ENCODE measurements at places on chromosomes 1 and 21.

- DNase-seq = no peak
These were observed 42.5 kb downstream of the LRRC8D start for GRCh38 chr1:89863165-89863830.

GRCh38 chr1:78640462-78640861 is 9.2 kb upstream of the IFI44 start:
- DNase-seq = no peak

- DNase-seq = no peak
These were observed 75.6 kb downstream of the LMO4 start for GRCh38 chr1:87404296-87404695.

DNA sequence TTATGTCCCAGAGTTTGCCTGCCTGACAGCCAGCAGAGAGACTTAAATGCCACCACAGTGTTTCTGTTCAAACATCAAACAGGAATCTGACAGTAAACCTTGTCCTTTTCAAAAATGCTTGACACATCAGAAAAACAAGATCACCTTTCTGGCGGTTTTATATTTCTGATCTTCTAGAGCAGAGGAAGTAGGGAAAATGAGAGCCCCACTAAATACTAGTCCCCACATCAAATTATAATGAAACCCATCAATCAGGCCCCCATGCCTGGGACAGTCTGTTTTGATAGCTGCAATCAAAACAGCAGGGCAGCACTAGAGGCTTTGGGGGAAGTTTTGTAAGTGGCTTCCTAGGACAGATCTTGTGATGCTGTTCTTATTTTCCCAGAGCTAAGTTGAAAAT is 129.3 kb downstream of the CNIH3 start:
- no peak for DNase-seq

DNA sequence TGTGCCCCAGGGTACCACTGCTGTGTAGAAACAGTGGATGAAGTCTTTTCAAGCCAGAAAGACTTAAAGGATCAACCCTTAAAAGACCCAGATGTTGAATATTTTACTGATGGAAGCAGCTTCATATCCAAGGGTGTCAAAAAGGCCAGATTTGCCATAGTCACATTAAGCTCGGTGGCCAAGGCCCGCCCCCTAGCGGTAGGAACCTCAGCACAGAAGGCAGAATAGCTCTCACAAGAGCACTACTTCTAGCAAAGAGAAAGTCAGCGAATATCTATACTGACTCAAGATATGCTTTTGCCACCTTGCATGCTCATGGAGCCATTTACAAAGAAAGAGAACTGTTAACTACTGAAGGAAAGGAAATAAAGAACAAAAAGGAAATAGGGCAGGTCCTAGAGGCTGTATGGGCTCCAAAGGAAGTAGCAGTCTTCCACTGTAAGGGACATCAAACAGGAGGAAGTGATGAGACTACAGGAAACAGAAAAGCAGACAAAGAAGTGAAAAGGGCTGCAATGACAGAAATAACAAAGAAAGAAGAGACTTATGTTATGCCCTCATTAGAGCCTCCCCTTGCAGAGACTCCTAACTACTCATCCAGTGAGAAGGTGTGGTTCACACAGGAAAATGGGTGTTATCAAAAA is 90.5 kb downstream of the LIPI start:
- peak; percentile 30 for DNase-seq

GRCh38 chr1:97500760-97501159 is 420.1 kb downstream of the DPYD start:
- no peak for DNase-seq

- no peak for DNase-seq
These were observed 8.5 kb downstream of the SCYL3 start for GRCh38 chr1:169885207-169885606.

DNA sequence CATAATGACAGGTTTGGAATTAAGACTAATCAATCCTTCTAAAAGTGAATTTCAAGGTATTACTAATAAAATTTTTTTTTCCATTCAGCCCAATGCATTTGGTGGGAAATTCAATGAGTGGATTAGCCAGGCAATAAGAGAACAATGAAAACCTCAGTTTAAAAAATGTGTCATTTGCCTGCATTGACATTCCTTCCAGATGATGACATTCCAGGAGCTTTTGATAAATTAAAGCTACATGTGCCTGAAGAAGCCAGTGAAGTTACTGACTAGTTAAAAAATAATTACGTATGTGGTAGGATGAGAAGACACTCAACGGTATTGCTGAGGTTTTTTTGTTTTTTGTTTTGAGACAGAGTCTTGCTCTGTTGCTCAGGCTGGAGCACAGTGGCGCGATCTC is 37.9 kb upstream of the RC3H1 start:
- no peak for DNase-seq

DNA sequence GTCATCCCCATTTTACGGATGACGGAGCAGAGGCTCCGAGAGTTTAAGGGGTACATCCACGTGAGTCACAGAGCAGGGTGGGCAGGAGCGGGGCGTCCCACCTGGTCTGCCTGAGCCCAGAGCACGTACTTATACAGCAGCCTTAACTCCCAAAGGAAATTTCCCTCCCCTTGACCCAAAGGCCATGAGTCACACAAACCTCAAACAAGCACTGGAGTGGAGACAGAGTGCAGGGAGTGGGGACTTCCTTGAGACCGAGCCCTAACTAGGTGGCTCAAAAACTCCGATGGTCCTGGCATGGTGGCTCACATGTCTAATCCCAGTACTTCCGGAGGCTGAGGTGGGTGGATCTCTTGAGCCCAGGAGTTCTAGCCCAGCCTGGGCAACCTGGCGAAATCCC is 141.6 kb upstream of the KLHDC7A start:
- DNase-seq = no peak

DNA sequence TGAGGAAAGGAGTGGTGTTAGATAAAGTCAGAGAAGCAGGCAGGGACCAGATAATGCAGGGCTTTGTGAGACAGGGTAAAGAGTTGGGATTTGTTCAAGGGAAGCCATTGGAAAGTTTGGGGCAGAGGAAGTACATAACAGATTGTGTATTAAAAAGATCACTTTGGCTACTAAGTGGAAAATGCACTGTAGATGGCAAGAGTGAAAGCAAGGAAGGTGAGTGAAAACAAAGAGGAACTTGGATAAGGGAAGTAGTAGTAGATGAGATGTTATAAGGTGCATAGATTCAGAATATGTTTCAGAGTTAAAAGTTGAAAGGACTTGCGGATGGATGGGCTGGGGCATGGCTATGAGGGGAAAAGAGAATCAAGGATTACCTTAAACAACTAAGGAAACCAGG is 17.4 kb downstream of the MRPL39 start:
- no peak for DNase-seq

- DNase-seq = no peak
These were observed 810 bp downstream of the ZBTB37 start for GRCh38 chr1:173869021-173869359.

DNA sequence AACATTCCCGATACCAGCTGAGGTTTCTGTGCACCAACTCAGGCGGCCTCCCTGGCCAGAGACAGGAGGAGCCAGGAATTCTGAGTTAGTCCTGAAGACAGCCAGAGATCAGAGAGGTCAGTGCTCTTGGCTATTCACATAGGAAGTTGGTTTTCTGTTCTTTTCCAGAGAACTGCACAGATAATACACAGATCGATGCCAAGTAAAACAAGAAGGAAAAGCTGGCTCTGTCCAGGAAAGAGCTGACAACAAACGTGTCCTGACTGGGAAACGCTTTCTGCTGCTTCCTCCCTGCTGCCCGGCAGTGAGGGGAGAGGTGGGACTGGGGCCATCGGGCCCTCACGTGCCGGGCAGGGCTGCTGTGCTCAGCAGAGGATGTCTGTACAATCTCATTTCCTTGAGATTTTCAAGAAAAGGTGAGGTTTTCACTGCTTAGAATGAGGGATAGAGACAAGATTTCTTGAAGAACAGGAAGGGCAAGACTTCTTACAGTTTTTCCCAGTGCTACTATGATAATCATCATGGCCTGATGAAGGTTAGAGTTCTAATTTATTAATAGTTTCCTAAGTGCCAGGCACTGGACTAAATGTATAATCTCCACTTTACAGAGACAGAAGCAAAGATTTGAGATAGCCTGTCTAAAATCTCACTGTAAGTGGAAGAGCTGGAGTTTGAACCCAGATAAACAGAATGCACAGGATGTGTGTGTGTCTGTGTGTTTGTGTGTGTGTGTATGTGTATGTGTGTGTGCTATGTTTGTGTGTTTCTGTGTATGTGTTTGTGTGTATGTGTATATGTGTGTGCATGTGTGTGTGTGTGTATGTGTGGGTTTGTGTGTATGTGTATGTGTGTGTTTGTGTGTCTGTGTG is 211.0 kb upstream of the RAB4A start:
- no peak for DNase-seq

- no peak for DNase-seq
These were observed 88.1 kb downstream of the UCK2 start for GRCh38 chr1:165915480-165915879.

GRCh38 chr21:41653954-41654491 is 112.8 kb downstream of the RIPK4 start:
- no peak for DNase-seq

DNA sequence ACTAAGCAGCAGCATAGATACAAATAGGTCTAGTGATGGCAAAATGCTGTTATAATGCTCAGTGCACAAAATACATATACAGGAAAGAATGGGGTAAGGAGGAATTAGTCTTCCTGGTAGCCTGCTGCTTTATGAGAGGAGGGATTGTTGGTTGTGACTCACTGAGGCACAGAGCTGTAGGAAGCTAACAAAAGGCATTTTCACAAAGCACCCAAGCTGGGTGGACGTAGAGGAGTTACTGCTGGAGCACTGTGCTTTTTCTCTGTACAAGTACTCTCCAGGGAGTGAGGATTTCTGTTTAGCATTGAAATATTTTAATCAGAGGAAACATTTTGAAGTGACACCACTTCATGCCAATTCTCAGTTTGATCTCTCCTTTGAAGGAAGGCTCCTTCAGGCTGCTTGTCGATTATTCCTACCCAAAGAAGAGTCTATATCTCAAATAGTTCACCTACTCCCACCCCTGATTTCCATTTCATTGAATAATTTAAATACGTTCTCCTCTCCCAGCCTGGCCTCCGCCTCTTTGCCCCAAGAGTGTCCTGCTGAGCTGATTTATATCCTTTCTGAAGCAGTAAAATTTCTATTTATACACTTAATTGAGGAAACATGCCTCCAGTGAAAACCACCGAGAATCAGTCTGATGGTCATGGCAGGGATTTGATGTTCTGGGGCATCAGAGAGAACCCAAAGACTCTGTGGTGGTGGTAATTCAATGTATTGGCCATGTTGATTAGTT is 271.9 kb downstream of the HHAT start:
- DNase-seq = no peak

DNA sequence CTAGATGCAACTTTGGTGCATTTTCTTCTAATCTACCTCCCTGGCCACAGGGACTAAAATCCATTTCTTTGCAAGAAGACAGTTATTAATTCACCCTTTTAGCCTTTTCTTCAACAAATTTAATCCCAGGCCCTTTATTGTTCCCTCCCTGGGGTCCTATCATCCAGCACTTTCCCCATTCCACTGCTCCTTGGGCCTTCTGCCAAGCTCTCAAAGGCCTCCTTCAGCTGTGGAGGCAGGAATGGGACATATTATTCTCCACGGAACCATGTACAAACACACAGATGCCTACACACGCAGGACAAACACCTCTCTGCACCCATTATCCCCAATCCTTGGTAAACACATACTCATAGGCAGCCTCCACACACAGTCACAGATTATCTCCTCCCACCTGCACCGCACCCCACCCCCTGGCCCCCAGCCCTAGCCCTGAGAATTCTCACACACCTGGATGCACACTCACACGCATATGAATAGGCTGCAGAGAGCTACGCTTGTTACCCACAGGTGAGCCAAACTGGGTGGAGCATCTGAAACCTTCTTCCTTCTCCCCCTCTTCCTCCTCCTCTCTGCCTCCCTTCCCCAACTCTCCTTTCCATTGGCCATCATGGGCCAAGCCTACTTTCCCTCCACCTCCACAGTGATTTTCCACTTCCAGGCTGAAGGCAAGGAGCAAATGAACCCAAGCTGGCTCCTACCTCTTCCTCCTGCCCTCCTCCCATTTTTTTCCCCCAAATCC is 11.7 kb downstream of the TAGLN2 start:
- DNase-seq = no peak

DNA sequence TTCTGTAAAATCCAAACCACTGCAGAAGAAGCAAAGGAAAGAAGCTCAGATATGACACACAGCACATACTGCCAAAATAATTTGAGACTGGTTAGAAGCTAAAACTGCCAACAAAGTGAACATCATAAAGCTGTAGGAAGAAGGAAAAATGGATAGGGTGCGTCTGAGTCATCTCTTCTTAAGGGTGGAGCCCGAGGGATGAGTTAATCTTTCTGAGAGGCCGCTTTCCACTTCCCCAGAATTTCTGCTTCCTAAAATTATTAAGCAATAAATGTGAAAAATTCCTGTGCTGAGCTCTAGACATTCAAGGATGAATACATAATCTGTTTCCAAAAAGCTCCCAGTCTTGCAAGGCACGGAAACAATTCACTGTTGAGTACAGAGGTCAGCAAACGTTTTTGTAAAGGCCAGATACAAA is 20.1 kb downstream of the PPT1 start:
- DNase-seq = no peak

GRCh38 chr1:96533820-96534219 is 187.8 kb upstream of the PTBP2 start:
- no peak for DNase-seq

DNA sequence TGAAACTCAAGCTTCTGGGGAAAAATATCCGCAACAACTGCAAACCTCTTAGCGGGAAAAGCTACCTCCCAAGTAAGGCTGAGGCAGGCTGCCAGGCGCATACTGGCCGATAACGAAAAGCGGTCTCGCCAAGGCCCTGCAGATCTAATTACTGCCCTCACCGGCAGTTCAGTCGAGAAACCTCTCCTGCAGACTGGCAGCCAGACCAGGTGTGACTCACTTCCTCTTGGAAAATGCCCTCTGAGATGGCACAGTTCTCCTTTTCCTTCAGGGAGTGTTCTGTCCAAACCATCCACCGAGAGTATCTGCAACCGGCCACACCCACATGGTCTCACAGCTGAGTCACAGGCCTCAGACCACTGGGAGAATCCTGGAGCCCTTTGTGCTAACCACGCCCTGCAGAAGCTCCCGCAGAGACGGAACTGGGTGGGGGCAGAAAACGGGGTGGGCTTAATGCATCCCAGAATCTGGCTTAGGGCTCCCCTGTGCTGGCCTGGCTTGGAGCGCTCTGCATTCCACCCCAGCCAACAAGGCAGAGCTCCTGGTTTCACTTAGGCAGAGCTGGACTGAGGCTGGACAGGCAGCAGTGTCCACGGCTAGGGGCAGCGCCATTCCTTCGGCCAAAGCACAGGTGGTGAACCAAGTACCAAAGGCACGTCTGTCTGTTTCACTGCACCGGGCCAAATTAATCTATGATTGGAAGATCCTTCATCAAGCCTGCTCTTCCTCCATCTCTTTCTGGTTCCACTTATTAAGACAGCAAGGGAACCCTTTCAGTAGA is 1.2 kb downstream of the S100A10 start:
- DNase-seq = peak; percentile 39

- no peak for DNase-seq
These were observed 455 bp downstream of the BSDC1 start for GRCh38 chr1:32393832-32394140.

- DNase-seq = no peak
These were observed 179.9 kb downstream of the ADSS2 start for GRCh38 chr1:244271691-244272308.

DNA sequence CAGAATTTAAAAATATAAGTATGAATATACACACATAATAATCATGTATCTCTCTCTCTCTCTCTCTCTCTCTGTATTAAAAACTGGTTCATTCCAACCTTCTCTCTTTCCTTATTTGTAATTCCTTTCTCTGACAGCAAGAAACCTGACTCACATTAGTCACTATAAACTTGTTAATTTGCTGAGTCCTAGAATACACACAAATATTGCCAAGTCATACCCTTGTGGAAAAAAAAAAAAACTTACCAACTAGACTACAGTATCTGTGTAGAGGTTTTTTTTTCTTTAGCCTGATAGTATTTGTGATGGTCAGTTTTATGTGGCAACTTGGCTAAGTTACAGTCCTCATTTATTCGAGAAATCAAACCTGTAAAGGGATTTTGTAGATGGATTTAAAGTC is 26.3 kb upstream of the NHLH2 start:
- no peak for DNase-seq
